Thymus (tissue), 14 donors: ENCODE measurements at places on chromosomes 16 and 17. TPM values are rescaled to one million over a fixed set of nuclear protein-coding genes. Genes with fewer than 3 reads are reported as not detected.

The CCL11 gene
- 0.87 TPM for polyA plus RNA-seq

The MAZ gene
- 178 TPM for polyA plus RNA-seq

The TBX2 gene
- polyA plus RNA-seq = 3.2 TPM

The GPRC5C gene
- 14.3 TPM for polyA plus RNA-seq

The GNAO1 gene
- 2.2 TPM for polyA plus RNA-seq

The CACNG1 gene
- 2.4 TPM for polyA plus RNA-seq

The GDPD3 gene
- polyA plus RNA-seq = 24.2 TPM

The PRCD gene
- polyA plus RNA-seq = 16.8 TPM

The CFAP52 gene
- 1.6 TPM for polyA plus RNA-seq

The EFCAB5 gene
- 0.57 TPM for polyA plus RNA-seq

The LRRC46 gene
- polyA plus RNA-seq = 2.4 TPM

The TBC1D3H gene
- 11.9 TPM for polyA plus RNA-seq

The TMEM11 gene
- 23.3 TPM for polyA plus RNA-seq

The KRTAP4-6 gene
- not detected for polyA plus RNA-seq
